Stimulated activated CD4-positive, alpha-beta T cell treated with anti-CD3 and anti-CD28 coated beads, Interleukin-12 subunit alpha, Interleukin-12 subunit beta, amount 100 ng/mL, for 48 hours (primary cell): ENCODE measurements at places on chromosomes 4 and X.
A peak's percentile ranks its signal among the peaks of the same experiment; 100 is the strongest.

GRCh38 chr4:155496294-155496626, 119.5 kb upstream of the MAP9 start:
- no peak for DNase-seq

- DNase-seq = no peak
Measured at GRCh38 chrX:37697169-37697760, 11.7 kb downstream of the XK start.

GRCh38 chrX:145002771-145003170, 244.5 kb upstream of the SPANXN1 start:
- DNase-seq = no peak

DNA sequence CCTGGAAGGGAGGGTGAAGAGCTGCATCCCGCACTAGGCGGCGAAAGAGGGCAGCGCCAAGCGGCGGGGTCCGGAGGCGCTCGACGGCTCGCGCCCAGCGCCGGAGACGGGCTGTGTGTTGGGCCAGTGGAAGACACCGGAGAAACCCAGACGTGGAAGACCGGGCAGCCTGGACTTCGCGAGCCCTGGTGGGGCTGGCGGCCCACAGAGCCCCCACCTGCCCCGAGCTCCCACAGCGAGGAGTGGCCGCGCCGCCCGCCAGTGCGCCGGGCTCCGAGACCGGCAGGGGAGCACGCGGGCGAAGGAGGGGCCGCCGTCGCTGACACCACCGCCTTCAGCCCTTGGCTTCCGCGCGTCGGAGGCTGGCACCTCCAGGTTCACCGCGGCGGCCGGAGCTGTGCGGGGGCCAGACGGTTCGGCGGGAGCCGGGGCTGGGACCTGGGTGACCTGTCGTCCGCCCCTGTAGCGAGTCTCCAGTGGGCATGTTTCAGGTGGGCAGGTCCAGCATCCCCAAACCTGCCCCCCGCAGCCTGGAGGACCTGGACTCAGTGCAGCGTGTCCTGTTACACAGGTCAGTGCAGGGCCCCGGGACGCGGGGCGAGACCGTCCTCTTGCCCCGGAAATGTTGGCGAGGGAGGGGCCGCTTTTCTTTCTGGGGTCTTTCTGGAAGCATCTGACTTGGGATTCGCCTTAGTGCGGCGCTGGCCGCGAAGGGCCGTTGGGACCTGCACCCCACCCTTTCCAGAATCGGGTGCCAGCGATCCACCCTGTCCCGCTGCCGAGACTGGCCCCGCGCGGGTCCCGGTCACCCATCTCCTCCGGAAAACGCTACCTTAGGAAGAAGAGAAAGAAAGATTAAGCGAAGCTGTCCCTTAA, 9.6 kb upstream of the INTU start:
- no peak for DNase-seq

DNA sequence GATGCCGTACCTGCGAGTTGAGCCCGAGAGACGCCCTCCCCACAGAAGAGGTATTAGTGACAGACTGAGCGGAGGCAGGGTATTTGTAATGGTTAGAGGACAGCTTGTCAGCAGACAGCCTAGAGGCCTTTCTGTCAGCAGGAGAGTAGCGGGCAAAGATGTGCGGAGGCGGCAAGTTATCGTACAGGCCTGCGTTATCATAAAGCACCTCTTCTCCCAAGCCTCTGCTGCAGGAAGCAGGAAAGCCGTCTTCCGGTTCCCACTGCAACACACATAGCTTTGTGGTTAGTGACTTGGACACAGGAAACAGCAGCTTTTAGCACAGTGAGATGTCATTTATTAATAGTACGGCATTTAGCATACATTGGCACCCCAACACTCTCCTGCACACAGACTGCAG, 158.3 kb downstream of the AFAP1 start:
- no peak for DNase-seq

DNA sequence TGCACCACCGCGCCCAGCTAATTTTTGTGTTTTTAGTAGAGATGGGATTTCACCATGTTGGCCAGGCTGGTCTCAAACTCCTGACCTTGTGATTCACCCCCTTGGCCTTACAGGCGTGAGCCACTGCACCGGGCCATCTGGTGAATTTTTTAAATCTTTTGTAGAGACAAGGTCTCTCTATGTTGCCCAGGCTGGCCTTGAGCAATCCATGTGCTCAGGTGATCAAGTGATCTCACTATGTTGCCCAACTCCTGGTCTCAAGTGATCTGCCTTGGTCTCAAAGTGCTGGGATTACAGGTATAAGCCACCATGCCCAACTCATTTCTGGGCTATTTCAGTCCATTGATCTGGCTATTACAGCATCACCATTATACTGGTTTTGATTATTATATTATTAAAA, 22.2 kb upstream of the GALNT7 start:
- no peak for DNase-seq

GRCh38 chr4:94576210-94576609, 124.5 kb downstream of the PDLIM5 start:
- no peak for DNase-seq

- DNase-seq = no peak
Measured at GRCh38 chrX:107154787-107155620, 36.4 kb upstream of the RBM41 start.

GRCh38 chr4:54741202-54741601, 83.4 kb downstream of the KIT start:
- no peak for DNase-seq

GRCh38 chr4:173531086-173531965, 1.3 kb upstream of the HAND2 start:
- DNase-seq = no peak

- DNase-seq = no peak
Measured at GRCh38 chrX:19683358-19683757, 168.1 kb upstream of the MAP3K15 start.

DNA sequence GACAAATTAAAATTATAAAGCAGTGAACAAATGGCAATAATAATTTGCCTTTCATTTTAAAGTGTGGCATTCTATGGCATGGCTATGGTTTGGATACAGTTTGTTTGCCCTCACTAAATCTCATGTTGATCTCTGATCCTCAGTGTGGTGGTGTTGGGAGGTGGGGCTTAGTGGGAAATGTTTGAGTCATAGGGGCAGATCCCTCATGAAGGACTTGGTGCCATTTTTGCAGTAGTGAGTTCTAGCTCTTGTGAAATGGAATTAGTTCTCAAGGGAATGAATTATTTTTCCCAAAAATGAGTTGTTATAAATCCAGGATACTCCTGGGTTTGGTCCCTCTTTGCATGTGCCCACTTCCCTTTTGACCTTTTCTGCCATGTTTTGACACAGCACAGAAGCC, 181.4 kb downstream of the AMELX start:
- DNase-seq = no peak

GRCh38 chrX:129678614-129679195, 23.9 kb upstream of the APLN start:
- no peak for DNase-seq

DNA sequence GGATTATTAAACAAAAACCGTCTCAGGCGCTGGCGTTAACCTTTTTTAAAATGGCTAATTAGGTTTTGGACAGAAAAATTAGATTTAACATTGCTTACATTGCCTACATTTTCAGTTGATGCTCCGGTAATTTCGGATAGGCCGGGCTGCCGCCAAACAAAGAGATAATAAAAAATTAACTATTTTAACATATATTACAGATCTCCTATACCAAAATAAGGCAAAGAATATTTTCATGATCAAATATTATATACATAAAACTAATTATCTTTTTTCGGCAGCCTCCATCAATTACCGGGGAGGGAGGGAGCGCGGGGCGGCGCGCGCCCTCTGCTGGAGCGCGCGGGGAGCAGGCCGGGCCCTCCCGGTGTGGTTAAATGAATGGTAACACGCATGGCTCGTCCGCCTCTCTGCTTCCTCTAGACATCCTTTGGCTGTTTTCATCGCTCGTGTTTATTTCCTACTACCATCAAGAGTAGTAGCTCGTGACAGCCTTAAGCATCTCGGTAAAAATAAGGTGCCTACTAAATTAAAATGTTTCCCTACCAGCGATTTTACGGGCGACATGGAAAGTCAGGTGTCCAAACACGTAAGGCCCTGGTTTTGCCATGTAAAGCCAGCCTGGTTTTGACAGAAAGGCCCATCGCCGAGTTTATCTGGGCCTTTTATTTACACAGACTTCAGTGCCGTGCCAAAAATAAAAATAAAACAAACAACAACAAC, 52.4 kb upstream of the TMEM33 start:
- peak; percentile 48 for DNase-seq

- no peak for DNase-seq
Measured at GRCh38 chrX:130468395-130468923, 66.7 kb downstream of the RBMX2 start.

- DNase-seq = no peak
Measured at GRCh38 chr4:101337688-101338087, 9.6 kb downstream of the PPP3CA start.

GRCh38 chrX:123083924-123084323, 100.2 kb upstream of the GRIA3 start:
- no peak for DNase-seq

GRCh38 chr4:2062808-2063524, 3.8 kb downstream of the NAT8L start:
- no peak for DNase-seq

DNA sequence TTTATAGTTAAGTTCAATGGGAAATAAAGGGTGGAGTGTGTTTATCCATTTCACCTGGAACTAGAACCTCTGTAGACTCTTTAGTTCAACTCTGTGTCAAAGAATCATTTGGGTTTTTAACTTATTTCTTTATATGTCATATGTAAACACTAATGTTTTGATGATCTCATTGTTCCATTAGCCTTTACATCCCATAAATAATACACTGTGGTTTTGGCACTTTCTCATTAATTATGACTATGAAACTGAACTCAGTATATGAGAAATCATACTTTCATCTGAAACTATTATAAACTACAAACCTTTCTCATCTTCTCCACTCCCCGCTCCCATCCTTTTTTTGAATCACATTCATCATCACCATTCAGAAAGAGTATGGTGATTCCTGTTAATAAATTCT, 31.0 kb downstream of the F8 start:
- DNase-seq = no peak

DNA sequence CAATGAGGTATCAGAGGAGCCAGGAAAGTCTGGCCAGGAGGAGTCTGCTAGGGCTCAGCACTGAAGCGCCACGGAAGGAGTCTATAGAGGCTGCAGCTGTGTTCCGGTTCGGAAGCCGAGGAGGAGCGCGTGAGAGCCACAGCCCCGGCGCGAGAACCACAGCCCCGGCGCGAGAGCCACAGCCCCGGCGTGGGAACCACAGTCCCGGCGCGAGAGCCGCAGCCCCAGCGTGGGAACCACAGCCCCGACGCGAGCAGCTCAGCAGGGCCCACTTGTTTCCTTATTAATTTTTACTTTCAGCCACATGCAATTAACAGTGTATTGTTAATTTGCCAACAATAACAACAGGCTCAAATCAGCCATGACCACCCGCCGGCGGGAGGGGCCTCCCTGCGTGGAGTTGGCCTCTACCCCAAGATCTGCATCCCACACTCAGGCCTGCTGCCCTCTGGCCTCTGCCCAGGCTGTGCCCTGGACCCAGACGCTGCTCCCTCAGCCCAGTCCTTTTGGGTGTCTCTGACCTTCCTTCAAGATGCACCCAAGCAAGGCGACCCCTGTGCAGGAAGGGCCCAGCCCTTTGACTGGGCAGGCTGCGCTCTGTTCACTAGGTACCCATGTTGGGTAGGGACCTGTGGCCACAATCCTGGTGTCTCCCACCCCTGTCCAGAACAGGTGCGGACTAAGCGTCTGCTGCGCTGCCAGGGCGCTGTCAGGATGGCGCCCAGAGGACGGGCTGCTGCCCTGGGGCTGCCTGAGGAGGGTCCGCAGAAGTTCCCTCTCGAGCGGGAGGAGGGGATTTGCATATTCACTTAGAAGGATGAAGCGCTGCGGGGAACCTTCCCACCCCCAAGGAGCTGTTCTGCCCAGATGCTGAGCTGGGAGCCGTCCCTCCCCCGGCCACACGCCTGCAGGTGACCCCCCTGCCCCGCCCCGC, 113.8 kb downstream of the ADRA2C start:
- no peak for DNase-seq

DNA sequence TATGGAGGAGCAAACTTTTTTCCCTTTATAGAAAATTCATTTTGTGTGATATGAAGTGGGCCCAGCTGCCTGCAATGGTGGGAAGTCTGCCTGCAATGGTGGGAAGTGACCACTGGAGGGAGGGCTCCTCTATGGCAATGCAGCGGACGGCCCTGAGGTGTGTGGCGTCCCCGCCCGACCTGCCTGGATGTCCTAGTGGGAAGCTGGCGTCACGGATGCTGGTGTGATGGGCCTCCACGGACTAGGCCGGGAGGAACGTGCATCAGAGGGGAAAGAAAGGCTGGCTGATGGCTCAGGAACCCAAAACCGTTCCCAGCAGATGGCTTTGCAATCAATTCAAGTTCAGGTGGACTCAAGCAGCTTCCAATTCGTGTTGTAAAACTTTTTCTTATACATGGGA, 177.9 kb downstream of the AFAP1 start:
- DNase-seq = peak; percentile 34

DNA sequence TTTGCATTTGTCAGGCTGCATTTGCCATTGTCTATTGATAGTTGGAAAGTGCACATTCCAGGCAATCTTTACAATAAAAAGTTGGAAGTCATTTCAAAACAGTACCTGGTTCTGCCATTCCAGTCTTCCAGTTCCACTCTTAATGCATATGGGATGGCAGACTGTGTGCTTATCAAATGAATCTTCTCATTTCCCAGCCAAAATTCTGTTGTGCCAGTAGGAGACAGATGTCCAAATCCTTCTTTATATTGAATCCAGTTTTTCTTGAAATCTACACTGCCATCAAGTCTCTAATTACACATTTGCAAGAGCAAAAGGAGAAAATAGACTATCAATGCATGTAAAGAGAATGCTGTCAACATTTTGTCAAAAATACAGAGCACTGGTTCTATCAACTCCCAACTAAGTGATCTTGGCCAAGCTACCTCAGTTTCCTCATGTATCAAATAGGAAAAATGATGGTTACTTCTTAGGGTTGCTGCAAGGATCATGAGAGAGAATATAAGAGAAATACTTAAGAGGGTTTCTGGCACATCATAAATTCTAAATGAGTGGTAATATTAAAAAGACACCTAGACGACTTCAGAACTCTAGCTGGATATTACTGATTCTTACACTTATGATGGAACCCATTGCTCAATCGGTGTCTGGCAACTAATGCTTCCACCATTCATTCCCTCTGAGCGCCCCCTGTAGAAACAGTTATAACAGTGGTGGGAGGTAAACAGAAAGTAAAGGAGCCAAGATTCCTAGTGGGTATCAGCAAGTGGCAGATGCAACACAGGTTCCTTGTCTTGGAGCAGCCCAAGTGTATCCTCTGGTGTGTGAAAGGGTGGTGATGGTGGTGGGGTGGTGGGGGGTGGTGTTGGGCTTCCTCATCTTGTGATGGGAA, 3.8 kb downstream of the FGG start:
- DNase-seq = no peak

DNA sequence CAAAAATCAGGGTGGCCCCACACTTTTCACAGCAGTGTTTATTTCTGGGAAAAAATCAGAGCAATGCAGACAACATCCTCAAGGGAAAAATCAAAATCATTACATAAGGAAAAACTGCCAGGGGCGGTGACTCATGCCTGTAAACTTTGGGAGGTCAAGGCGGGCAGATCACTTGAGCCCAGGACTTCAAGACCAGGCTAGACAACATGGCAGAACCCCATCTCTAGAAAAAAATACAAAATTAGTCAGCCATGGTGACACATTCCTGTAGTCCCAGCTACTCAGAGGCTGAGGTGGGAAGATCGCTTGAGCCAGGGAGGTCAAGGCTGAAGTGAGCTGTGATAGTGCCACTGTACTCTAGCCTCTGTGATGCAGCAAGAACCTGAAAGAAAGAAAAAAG, 102.8 kb downstream of the NAF1 start:
- no peak for DNase-seq

GRCh38 chr4:42761804-42762203, 104.9 kb upstream of the ATP8A1 start:
- no peak for DNase-seq

GRCh38 chr4:133585323-133585722, 436.2 kb downstream of the PCDH10 start:
- DNase-seq = no peak
